Osteocyte (in vitro differentiated cells): ENCODE measurements at places on chromosomes 4 and X.
A peak's percentile ranks its signal among the peaks of the same experiment; 100 is the strongest.

DNA sequence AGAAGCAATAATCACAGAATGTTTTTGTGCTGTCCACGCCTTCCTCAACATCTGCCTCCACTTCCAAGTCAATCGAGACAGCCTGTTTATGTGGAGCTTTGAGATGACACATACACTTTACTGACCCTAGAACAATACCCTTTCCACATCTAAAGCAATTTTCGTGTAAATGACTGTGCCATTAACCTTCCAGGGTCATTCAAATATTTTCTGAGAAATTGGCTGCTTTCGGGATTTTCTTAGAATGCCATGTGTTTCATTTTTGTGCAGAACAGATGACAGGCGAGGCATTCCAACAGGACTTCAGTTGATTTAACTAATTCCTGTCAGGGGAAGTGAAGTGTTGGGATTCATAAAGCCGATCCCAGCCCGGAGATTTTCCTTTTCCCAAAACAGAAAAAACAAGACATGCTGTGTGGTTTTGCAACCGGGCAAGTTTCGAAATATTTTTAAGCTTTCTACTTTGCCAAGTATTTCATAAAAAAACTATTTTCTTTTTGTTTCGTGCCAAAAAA, 73.9 kb downstream of the SORBS2 start:
- peaks cover 48% of the 10 kb centered on the region for H3K4me1 ChIP-seq
- H3K36me3 ChIP-seq = peaks cover 1% of the 10 kb centered on the region
- no peaks in the 10 kb centered on the region for H3K27me3 ChIP-seq
- H3K27ac ChIP-seq = peak overlapping the region; percentile 77
- H3K4me3 ChIP-seq = peak overlapping the region; percentile 45
- DNase-seq = no peak

DNA sequence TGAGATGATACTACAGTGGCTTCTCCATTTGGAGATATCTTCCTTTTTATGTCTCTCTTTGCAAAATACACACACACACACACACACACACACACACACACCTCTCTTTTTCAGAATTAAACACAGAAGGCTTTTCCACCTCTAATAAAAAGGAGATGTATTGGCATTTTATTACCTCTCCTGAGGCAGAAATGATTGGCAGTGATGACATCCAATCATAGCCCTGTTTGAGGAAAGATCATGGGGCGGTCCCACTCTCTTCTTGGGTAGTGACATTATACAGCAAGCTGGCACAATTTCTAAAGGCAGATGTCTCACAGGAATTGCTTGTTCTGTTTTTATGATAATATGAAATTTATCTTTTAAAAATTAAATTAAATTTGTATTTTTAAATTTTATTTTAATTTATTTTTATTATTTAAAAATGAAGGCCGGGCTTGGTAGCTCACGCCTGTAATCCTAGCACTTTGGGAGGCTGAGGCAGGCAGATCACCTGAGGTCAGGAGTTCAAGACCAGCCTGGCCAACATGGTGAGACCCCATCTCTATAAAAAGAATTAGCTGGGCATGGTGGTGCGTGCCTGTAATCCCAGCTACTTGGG, 15.6 kb downstream of the CHRNA9 start:
- no peak overlapping the region for H3K27ac ChIP-seq
- DNase-seq = no peak
- H3K4me3 ChIP-seq = no peak overlapping the region

- H3K36me3 ChIP-seq = no peaks in the 10 kb centered on the region
- H3K27me3 ChIP-seq = no peaks in the 10 kb centered on the region
- H3K4me3 ChIP-seq = no peak overlapping the region
- DNase-seq = no peak
These were observed 274.3 kb upstream of the NR3C2 start for GRCh38 chr4:148716431-148717052.

GRCh38 chrX:102846544-102847236, 90.4 kb upstream of the RAB40AL start:
- no peak overlapping the region for H3K27ac ChIP-seq
- no peak for DNase-seq
- no peaks in the 10 kb centered on the region for H3K27me3 ChIP-seq
- H3K36me3 ChIP-seq = peaks cover 4% of the 10 kb centered on the region
- H3K4me1 ChIP-seq = no peaks in the 10 kb centered on the region

DNA sequence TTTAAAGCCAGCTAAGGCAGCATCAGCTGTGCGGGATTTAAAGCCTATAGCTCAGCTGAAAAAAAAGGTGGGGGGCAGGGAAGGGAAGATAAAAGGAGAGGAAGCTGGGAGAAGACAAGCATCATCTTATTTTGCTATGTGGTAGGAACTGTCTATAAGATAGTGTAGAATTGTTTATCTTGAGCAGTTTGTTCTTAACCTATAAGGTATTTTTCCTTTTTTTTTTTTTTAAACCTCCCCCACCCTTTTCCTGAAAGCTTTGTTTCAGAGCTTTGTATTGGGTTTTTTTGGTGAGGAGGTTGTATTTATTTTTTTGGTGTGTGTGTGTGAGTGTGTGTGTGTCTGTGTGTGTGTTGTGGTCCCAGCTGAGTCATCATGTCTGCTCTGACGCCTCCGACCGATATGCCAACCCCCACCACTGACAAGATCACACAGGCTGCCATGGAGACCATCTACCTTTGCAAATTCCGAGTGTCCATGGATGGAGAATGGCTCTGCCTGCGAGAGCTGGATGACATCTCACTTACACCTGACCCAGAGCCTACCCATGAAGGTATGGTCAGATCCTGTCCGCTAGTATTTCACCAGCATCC, 531 bp downstream of the RUFY3 start:
- DNase-seq = no peak
- H3K27ac ChIP-seq = peak overlapping the region; percentile 94
- H3K27me3 ChIP-seq = no peaks in the 10 kb centered on the region
- peak overlapping the region; percentile 88 for H3K4me3 ChIP-seq
- H3K36me3 ChIP-seq = peaks cover 8% of the 10 kb centered on the region
- H3K4me1 ChIP-seq = peaks cover 29% of the 10 kb centered on the region

- H3K27ac ChIP-seq = no peak overlapping the region
- H3K27me3 ChIP-seq = no peaks in the 10 kb centered on the region
- H3K4me3 ChIP-seq = no peak overlapping the region
- H3K36me3 ChIP-seq = no peaks in the 10 kb centered on the region
- H3K4me1 ChIP-seq = peaks cover 3% of the 10 kb centered on the region
These were observed 22.2 kb downstream of the PHKA2 start for GRCh38 chrX:18961686-18962085.

- no peaks in the 10 kb centered on the region for H3K36me3 ChIP-seq
- no peak overlapping the region for H3K27ac ChIP-seq
- H3K27me3 ChIP-seq = no peaks in the 10 kb centered on the region
- no peak for DNase-seq
These were observed 89.5 kb upstream of the VEGFC start for GRCh38 chr4:176882206-176882605.

DNA sequence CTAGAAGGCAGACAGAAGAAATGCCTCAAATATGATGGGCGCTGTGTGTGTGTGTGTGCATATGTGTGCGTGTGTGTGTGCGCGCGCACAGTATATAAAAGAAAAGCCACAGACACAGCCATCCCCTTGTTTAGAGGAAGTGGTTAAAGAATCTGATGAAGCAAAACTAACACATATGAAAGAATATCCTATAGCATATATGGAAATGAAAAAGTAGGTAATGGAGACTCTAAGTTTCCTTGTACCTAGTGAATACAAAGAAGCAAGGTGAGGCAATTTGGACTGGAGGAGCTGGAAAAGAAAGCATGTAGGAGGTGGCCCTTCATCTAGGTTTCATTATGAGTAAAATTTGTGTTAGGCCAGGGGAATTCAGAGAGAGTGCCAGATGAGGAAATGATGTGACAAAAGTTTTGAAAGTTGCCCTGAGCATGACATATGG, 58.6 kb upstream of the MCF2 start:
- H3K27ac ChIP-seq = no peak overlapping the region
- peaks cover 3% of the 10 kb centered on the region for H3K36me3 ChIP-seq
- no peak overlapping the region for H3K4me3 ChIP-seq
- H3K4me1 ChIP-seq = peaks cover 1% of the 10 kb centered on the region
- DNase-seq = no peak
- no peaks in the 10 kb centered on the region for H3K27me3 ChIP-seq

- H3K36me3 ChIP-seq = no peaks in the 10 kb centered on the region
- no peaks in the 10 kb centered on the region for H3K27me3 ChIP-seq
- no peak for DNase-seq
- no peak overlapping the region for H3K4me3 ChIP-seq
These were observed 41.5 kb downstream of the CBLL2 start for GRCh38 chrX:22314211-22314610.

DNA sequence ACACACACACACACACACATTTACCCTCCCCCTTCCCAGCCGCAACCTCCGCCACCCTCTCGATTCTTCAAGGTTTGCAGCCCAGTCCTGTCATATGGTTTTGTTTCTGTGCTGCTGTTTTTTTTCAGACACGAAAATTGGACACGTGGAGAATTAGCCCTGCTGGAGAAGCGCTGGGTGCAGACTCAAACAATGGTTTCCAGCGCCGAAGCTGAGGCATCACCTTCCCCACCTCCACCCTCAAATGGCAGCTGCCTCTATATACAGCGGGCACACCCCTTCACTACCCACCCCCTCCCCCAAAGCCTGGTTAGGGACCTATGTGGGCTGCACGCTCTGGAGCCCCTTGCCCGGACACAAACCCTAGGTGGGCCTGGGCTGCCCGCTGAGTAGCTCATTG, 87.9 kb downstream of the BCOR start:
- H3K36me3 ChIP-seq = no peaks in the 10 kb centered on the region
- no peaks in the 10 kb centered on the region for H3K27me3 ChIP-seq
- no peak overlapping the region for H3K27ac ChIP-seq
- no peak for DNase-seq
- H3K4me1 ChIP-seq = peaks cover 37% of the 10 kb centered on the region

DNA sequence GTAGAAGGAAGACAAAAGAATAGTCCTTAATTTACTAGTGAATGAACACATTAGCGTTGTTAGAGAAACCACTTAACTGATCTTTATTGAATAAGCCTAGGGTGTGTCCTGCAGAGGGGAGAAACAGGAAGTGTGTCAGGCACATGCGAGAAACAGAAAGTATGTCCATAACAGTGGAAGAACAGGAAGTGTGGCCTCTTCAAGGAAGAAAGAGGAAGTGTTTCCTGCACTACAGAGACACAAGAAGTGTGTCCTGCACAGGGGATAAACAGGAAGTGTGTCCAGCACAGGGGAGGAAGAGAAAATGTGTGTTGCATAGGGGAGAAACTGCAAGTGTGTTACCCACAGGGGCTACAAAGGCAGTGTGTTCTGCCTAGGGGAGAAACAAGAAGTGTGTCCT, 539.6 kb upstream of the PRKX start:
- no peak for DNase-seq
- H3K36me3 ChIP-seq = no peaks in the 10 kb centered on the region

GRCh38 chr4:9847968-9848748, 66.7 kb downstream of the DRD5 start:
- no peak overlapping the region for H3K4me3 ChIP-seq
- H3K27me3 ChIP-seq = no peaks in the 10 kb centered on the region
- no peak for DNase-seq
- no peaks in the 10 kb centered on the region for H3K36me3 ChIP-seq

DNA sequence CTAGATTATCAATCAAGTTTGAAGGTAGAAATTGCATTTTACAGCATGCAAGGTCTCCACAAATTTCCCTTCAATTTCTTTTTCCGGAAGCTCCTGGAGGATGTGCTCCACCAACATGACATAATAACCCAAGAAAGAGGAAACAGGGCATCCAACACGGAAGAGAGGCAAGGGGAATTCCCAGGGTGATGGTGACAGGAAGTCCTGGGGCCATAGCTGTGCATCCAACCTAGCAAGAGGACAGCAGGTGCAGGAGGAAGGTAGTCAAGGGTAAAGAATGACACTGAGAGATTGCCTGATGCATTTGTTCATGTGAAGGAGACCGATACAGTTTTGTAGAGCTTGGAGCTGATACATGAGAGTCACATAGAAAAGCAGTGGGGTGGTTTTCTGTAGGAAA, 115.7 kb upstream of the LSM6 start:
- H3K4me1 ChIP-seq = no peaks in the 10 kb centered on the region
- H3K27me3 ChIP-seq = no peaks in the 10 kb centered on the region
- no peak overlapping the region for H3K4me3 ChIP-seq
- DNase-seq = no peak

- H3K4me3 ChIP-seq = peak within 1 kb of the TSS; percentile 79
- peaks cover 44% of the 10 kb centered on the region for H3K27me3 ChIP-seq
- H3K27ac ChIP-seq = no peak within 1 kb of the TSS
- DNase-seq = peak; percentile 86
These were observed at the start of the genes CNGA1 and NIPAL1 for GRCh38 chr4:48016141-48017107. CNGA1 (minus strand) TSS chr4:48016681; CDS start chr4:47952689, 63,992 bp downstream. NIPAL1 (plus strand) TSS chr4:48016772; CDS start chr4:48016840, 68 bp downstream.
